ENCODE measurements at places on chromosomes 6 and 20. TPM values are rescaled to one million over a fixed set of nuclear protein-coding genes. Genes with fewer than 3 reads are reported as not detected.

GRCh38 chr6:17458966-17459365, 65.6 kb downstream of the CAP2 start:
- DNase-seq, result no peak

- no peak for DNase-seq
Observed at GRCh38 chr6:11209906-11210305, 22.6 kb downstream of the NEDD9 start.

DNA sequence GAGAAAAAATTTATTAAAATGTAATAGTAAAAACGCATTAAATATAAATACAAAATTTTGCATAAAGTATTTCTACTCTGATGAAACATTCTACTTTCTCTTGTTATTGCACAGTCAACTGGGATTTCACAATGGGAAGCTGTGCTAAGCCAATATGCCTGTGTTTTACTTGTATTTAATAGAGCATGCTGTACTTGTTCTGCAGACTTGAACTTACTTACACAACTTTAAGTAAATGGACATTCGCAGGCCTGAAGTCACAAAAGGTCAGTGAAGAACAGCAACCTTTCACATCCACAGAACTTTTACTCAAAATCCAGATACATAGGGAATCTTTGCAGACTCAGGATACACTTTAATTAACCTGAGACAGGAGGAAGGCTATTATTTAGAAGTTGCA, 409.5 kb downstream of the BTBD3 start:
- no peak for DNase-seq

DNA sequence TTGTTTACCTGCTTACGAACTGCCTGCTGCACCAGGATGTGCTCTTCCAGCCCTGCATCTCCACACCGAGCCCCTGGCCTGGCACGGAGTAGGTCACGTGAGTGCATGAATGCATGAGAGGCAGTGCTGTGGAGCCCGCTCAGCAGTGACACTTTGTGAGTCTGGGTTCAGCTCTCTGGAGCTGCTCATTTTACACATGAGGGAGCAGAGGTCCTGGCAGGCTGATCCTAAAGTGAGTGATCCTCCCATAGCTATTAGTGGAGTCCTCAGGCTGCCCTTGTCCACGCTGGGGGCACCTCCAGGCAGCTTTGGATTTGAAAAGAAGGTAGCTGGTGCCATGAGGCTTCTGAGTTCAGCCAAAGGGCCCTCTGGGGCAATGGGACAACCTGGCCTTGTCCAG, 64.2 kb downstream of the EDN3 start:
- no peak for DNase-seq

DNA sequence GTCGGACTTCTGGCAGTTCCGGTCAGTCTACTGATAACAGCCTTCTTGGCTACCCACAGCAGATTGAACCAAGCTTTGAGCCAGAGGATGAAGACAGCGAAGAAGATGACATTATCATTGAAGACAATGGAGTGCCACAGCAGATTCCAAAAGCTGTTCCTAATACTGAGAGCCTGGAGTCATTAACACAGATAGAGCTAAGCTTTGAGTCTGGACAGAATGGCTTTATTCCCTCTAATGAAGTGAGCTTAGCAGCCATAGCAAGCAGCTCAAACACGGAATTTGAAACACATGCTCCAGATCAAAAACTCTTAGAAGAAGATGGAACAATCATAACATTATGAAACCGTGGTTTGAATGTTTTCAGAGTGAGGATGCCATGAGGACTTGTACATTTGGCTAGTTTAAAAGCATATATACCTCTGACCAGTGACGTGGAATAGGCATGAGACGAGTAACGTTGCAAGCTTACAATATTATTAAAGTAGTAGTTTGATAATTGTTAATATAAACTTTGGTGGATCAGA, 18.8 kb downstream of the PARD6B start:
- DNase-seq, result no peak

- peak; percentile 72 for DNase-seq
Observed at GRCh38 chr20:25237610-25238318, 10.1 kb upstream of the PYGB start.

- DNase-seq, result no peak
Observed at GRCh38 chr6:138948004-138948403, 40.0 kb downstream of the REPS1 start.

The MLN gene
- total RNA-seq, result not detected
